ENCODE measurements at places on chromosomes 12 and 14.

- DNase-seq, result no peak
These were observed 28.3 kb downstream of the VSX2 start for GRCh38 chr14:74267588-74267987.

- DNase-seq, result peak; percentile 76
These were observed at the start of the genes ALKBH1 and SLIRP for GRCh38 chr14:77707724-77708408. ALKBH1 (minus strand) TSS chr14:77708023; CDS start chr14:77708004, 19 bp downstream. SLIRP (plus strand) TSS chr14:77708103; CDS start chr14:77708112, 9 bp downstream.

- DNase-seq, result no peak
These were observed 129.3 kb upstream of the RASSF8 start for GRCh38 chr12:25829192-25829591.

GRCh38 chr12:112096070-112096469 is 12.5 kb downstream of the NAA25 start:
- no peak for DNase-seq

DNA sequence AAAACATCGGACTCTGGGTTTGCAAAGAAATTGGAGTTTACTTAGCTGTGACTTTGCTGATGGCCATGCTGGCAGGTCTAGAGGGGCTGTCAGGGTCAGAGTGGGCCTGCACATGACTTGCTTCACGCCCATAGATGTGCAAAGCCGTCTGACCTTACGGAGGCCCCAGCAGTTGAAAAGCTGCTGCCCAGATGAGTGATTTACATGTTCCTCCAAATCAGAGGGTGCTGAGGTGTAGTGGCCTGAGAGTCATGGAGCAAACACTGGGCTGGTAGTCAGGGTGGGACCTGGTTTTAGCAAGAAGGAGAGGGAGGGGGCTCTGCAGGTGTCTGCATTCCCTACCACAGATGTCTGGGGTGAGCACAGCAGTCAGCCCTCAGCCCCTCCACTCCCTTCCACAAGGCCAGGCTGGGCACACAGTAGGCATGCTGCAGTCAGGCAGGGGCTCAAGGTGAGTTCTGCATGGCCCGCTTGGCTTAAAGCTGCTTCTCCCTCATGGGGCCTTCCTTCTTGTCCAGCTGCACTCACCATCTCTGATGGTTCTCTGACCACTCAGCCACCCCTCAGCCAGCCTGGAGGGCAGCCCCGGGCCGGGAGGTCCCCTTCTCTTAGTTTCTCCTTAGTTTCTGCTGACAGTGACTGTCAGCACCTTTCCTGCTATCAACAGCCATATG is 34.2 kb upstream of the EML1 start:
- no peak for DNase-seq

GRCh38 chr14:75022655-75023054 is 19.9 kb downstream of the EIF2B2 start:
- DNase-seq, result peak; percentile 48

GRCh38 chr12:82359115-82359478 is 768 bp downstream of the METTL25 start:
- peak; percentile 48 for DNase-seq

GRCh38 chr14:68143341-68143841 is 323.8 kb downstream of the RAD51B start:
- DNase-seq, result no peak

- no peak for DNase-seq
These were observed 75.8 kb downstream of the PAPLN start for GRCh38 chr14:73313151-73313550.

DNA sequence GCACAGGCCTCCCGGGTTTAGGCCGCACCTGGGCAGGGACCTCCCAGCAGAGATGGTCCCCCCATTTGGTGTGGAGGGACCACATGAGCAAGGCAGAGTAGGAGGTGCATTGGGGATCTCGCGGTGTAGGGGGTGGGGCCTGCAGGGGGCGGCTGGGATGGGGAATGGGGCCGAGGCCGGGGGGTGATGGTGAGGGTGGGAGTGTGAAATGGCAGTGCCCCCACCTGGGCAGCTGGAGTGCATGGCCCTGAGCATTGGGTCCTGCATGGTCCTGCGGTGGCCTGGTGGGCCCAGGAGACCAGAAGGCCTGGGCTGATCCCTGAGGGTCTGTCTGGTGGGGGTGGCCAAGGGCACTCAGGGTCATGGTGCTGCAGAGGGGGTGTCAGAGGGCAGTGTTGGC is 111.8 kb downstream of the KIF26A start:
- DNase-seq, result no peak

DNA sequence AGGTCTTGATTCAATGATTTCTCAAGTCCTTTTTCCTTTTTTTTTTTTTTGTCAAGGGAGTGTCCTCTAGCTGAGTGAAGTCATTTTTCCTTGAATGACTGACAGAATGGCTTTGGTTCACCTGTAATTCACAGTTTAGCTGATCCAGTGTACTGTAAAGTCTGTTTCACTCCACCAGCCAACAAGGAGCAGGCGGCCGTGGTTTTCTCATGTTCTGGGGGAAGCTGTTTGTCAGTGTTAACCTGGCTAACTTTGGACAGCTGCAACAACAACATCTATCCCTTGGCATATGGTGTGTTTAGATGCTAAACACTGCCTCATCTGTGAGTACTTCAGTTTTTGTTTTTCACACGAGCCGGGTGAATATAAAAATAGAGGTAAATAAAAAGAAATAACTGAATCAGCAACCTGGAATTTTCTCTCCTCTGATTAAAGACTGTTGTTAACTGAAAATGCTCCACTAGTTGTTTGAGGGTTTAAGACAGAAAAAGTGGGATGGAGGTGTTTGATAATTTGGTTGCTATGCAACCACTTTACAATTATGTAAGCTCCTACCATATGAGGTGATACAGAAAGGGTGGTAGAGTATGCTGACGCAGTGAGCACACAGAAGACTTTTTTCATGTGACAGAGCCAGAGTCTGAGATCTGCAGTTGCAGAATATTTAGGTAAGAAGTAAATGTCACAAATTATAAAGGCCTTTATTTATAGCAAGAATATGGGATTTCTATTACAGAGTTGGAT is 50.3 kb upstream of the SLC2A13 start:
- DNase-seq, result no peak

- peak; percentile 22 for DNase-seq
These were observed 2.8 kb downstream of the TMX1 start for GRCh38 chr14:51242545-51243490.

DNA sequence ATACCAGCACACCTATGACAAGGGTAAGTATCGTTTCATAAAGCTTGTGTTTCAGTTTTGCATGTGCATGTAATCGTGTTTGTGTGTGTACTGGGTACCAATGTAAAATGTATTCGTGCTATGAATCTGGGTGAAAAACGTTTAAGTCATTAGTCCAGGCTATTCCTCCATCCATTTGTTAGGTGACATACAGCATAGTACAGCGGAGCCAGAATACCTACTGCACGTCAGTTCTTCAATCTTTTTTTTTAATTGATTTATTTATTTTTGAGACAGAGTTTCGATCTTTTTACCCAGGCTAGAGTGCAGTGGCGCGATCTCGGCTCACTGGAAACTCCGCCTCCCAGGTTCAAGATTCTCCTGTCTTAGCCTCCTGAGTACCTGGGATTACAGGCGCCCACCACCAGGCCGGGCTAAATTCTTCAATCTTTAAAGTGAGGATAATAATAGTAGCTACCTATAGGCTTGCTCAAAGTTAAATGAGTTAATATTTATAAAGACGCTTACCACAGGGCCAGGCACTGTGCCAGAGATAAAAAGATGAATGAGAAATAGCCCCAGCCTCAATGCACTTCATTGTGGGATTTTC is 661 bp upstream of the RPS26 start:
- peak; percentile 29 for DNase-seq

GRCh38 chr12:29245246-29245645 is 96.2 kb downstream of the FAR2 start:
- DNase-seq, result no peak

DNA sequence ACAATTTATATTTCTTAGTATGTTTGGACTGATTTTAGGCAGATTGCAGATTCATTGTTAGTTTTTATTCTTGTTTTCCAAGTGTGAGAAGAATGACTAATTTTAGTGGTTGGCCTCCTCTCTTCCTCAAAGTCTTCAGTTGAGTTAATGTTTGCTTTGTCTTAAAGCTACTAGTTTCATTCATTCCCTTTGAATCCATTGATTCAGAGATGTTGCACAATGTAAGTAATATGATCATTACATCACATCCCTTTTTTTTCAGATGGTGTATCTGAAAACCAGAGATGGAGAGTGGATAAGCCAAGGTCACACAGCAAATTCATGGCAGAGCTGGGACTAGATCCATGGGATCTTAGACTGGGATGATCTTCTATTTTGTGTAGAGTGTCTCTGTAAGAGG is 577.5 kb downstream of the BCL11B start:
- no peak for DNase-seq

- no peak for DNase-seq
These were observed 11.2 kb downstream of the ETV6 start for GRCh38 chr12:11660624-11661023.

DNA sequence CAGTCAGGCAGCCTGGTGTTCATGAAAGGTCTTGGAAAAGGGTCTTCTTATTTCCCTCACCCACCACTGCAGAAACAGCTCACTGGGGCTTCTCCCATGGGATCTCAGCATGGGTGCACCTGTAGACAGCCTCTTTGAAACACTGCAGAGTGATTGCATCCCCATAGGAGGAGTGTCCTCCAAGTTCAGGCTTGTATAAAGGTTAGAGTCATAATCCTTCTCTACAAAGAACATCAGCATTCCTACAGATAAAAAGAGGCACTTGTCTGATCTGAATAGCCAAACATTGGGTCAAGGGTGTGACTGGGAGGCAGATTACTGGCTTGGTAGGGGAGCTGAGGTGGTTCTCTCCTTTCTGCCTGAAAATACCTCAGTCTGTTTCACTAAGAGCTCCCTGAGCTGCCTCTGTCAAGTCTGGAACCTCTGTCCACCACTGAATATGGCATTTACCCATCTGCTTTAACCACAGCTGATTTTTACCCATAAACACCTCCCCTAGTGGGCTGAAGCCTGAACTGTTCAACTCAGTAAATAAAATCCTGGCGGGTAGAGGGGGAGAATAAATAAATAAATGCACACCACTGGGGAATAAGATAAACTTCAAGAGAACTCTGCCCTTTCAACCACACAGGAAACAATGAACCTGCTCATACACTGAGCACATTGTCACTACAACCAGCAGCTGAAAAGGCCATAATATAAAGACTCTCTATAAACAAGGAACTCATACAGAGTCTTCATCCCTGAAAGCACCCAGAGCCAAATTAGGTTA is 120.7 kb upstream of the SCAF11 start:
- DNase-seq, result no peak

DNA sequence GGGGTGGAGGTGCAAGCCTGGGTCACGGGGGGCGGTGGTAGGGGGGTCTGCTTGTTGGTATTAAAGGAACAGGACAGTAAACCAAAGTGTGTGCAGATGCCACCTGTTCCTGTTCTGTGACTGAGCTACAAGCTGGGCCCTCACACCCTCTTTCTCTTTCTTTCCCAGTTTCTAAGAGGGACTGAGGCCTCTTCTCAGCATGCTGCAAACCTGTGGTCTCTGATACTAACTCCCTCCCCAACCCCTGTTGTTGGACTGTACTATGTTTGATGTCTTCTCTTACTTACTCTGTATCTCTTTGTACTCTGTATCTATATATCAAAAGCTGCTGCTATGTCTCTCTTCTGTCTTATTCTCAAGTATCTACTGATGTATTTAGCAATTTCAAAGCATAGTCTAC is 6.9 kb upstream of the PIP4K2C start:
- no peak for DNase-seq

GRCh38 chr14:94027566-94028449 is 1.7 kb downstream of the OTUB2 start:
- no peak for DNase-seq

DNA sequence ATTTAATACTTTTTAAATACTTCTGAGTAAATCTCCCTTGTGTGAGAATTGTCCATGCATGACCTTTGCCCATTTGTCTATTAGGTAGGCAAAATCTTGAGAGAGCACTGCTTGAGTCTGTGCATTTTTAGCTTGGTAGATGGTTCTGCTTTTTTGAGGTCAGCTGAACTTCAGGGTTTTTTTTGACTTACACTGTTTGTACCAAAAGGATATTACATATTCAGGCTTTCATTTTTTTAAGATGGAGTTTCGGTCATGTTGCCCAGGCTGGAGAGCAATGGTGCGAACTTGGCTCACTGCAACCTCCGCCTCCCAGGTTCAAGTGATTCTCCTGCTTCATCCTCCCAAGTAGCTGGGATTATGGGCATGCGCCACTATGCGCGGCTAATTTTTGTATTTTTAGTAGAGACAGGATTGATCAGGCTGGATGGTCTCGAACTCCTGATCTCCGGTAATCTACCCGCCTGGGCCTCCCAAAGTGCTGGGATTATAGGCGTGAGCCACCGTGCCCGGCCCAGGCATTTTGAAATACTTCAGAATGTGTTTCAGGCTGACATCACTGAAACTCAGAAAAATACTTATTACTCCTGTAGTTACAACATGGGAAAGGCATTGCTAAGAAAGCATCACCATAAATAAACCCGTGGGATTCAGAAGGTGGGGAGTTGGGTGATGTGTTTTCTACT is 11.1 kb downstream of the RASSF3 start:
- DNase-seq, result no peak

DNA sequence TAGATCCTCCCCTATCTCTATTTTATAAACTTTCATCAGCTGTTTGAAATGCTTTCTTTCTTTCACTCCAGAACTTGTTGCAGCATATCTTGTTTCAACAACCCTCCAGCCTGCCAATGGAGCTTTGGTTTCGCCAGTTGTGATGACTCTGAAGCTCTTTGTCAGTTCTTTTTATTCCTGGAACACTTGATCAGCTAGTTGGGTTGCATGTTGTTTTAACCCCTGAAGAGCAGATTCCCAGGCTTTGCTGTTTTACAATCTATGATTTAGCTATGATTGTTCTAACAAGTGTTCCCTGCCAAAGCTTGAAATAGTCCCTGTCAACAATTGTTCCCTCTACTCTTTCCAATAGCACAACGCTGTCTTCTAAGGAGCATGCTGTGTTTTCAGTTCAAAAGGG is 50.6 kb upstream of the FUT8 start:
- no peak for DNase-seq

DNA sequence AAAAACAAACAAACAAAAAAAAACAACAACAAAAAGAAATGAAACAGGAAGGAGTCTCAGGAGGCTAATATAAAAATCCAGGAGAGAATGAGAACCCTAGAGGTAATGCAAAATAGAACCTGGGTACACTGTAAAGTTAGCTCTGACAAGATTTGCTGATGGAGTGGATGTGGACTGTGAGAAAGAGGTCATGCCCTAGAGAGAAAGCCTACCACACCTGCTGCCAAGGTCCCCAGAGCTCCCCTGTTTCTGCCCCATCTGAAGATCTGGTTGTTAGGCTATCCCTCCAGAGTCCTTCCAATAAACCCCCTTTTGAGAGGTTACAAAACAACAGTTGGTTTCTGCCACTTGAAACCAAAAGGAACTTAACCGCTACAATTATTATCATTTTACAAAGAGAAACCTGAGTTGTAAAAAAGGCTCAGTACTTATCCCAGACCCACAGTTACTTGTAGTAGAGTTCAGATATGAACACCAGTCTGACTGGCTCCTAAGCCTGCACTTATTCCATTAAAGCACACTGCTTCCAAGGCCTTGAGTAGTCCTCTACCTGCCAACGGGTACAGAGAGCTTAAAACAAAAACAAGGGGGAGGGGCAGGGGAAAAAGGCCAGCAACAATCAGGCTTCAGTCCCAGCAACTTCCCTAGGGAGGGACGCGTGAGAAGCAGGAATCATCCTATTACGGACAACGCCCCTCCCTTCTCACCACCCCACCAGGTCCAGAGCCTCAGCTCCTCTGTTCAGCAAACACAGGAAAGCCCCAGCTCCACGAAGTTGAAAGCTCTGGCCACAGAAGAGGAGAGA is 27.7 kb downstream of the PPP1R13B start:
- peak; percentile 62 for DNase-seq
